ENCODE measurements at places on chromosomes 7 and 10.

DNA sequence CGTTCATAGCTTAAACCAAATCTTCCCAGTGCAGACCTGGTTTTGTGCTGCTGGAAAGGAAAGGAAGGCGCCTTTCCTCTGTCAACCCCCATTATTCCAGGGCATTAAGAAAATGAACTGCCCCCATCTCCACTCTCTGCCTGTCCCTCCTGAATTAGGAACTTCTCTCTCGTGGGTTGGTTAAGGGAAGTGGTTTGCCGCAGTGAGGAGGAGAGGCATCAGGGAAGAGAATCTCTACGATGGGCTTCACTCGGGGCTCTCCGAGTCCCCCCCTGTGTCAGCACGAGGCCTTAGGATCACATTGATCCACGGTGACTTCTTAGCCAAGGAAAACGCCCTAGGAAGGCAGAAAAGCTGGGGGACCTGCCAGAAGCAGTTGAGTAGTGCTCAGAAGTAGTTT lies 53.9 kb upstream of the LYZL2 start:
- no peak for DNase-seq

DNA sequence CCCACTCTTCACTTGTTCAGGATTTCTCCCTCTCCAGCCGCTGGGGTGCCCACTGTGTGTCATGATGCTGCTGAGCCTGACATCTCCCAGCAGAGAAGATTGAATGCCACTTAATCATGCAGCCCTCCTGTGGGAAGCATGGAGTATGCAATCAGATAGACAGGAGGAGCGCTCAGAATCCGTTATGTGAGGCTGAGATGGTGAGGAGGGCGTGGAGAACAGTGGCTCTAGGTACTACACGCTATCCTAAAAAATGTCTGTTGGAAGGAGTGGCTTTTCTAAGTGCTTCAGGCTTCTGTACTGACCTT lies 334.3 kb downstream of the LRMDA start:
- DNase-seq, result no peak

GRCh38 chr10:121990015-121990677 lies 1.2 kb downstream of the TACC2 start:
- DNase-seq, result no peak

GRCh38 chr10:61286686-61287085 lies 166.5 kb downstream of the TMEM26 start:
- DNase-seq, result no peak

DNA sequence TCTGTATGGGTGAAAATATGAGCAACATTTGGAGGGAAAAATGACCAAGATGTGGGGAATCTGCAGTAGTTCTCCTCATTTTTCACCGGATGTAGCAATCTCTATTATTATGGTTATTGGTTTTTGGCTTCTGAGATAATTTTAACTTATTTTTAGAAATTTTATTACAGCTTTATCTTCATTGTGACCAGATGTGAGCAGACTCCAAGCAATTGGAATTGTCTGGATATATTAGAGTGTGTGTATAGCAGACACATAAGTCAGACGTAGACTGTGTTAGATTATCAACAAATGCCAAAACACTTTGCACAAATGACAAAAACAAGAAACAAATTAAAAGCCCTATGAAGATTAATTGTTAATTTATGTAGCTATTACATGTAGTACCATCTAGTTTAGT lies 249.1 kb downstream of the DNAJB9 start:
- no peak for DNase-seq

Measured in pulmonary artery endothelial cell (primary cell).